ENCODE measurements at places on chromosomes 12 and 14.

GRCh38 chr14:53161758-53162435 is 8.8 kb upstream of the DDHD1 start:
- DNase-seq, result no peak

GRCh38 chr12:47382305-47382704 is 302.5 kb upstream of the AMIGO2 start:
- DNase-seq, result no peak

- no peak for DNase-seq
These were observed 34.2 kb upstream of the KICS2 start for GRCh38 chr12:64256166-64256800.

DNA sequence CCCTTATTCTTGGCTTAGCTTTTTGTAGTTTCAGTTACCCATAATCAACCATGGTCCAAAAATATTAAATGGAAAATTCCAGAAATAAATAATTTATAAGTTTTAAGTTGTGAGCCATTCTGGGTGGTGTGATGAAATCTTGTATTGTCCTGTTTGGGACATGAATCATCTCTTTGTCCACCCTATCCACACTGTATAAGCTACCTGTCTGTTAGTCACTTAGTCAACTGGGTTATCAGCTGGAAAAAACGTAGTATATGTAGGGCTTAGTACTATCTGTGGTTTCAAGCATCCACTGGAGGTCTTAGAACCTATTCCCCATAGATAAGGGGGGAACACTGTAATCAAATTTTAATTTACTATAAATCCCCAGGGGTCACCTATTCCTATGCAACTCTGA is 52.7 kb downstream of the NKX2-1 start:
- no peak for DNase-seq

- DNase-seq, result no peak
These were observed 222.6 kb downstream of the RGS6 start for GRCh38 chr14:72154645-72155378.

- no peak for DNase-seq
These were observed 155.7 kb upstream of the LRIG3 start for GRCh38 chr12:59075968-59076490.

DNA sequence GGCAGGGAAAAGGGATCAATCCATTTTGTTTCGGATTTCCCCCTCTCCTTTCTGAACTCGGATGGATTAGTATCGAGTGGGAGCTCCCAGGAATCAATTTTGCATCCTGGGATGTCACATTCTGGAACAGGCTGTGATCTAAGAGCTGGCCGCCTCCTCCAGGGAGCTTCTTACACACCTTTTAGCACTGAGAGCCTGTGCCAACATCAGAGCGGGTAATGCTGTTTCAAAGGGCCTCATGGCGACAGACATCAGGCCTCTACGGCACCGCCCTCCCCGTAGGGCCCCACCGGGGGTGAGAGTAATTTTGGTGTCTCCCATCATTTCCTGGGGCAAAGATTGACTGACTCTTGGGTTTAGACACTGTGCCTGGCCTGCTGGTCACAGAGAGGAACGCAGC is 2.7 kb downstream of the GALNT9 start:
- no peak for DNase-seq

DNA sequence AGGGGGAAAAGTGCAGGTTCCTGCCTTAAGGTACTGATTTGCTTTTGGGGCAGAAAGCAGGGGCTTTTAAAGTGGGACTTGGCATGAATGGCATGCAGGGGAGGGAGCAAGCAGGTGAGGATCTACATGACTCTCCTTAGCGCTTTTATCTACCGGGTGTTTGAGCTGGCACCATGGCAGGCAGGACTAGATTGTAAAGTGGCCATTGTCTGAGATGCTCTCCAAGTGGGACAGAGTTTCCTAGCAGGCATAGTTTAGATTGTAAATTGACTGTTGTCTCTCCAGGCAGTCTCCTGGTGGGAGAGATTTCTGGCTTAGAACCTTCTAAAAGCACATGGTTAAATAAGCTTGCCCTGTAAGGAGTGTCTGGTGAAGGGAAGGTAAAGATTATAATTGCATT is 5.3 kb upstream of the DICER1 start:
- no peak for DNase-seq

- DNase-seq, result no peak
These were observed 58.2 kb downstream of the UTP20 start for GRCh38 chr12:101338087-101338486.

DNA sequence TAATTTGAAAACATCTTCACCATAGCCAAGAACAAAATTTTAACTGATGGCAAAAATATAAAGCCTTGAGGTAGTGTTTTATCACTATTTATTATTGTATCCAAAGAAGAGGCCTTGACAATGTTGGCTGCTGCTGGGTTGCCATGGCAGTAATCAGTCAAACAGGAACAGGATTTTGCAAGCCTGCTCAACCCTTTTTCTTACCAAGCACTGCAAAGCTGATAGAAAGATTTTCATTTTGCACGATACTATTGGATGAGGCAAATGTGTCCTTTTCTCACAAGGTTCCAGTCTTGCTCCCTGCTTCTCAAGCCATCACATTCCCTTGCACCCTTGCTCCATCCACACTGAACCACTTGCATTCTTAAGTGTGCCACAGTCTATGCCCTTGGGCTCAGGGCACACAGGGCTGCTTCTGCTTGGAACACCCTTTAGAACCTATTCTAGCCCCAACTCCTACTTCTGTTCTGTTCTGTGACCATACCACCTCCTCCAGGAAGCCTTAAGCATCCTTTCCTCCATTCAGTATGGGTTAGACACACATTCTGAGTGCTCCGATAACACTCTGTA is 76.5 kb upstream of the AMIGO2 start:
- DNase-seq, result no peak

DNA sequence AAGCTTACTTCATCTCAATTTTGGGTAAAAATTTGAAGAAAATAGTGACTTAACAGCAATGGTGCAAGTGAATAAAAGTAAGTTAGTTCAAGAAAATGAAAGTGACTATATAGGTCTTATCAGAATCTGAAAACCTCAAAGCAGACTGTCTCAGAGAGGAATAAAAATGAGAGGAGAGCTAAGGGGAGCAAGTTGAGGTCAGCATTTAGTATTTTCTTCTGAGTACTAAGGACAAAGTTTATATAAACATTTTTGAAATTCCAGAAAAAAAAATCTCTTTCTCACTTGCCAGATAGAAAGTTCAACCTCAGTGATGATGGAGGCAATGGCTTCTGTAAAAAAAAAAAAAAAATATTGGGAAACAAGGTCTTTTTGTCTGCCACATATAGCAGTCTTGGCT is 414.1 kb downstream of the NPAS3 start:
- DNase-seq, result no peak

- no peak for DNase-seq
These were observed 1.8 kb upstream of the PHLDA1 start for GRCh38 chr12:76033081-76034011.

DNA sequence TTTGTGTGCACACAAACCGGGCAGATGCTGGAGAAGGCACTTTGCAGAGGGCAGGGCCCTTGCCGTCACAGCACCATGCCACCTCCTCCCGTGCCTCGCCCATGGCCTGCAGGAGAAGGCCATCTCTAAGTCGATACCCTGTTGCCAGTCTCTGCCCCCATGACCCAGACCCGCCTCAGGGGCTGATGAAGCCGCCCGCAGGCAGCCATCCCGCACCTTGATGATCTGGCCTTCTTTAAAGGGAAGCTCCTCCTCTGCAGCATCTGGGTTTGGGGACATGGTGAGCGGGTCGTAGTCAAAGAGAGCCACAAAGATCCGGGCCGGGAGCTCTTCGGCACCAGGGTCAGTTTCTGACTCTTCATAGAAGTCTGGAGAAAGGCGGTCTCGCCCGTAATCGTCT is 76.2 kb downstream of the PIWIL1 start:
- DNase-seq, result no peak

GRCh38 chr12:106436164-106436563 is 78.6 kb downstream of the POLR3B start:
- DNase-seq, result no peak

GRCh38 chr12:7065073-7065623 is 4.6 kb downstream of the C1S start:
- no peak for DNase-seq

Data from HuH-7 (cell line).